ENCODE measurements at places on chromosomes 6 and 20.

GRCh38 chr6:41922154-41922553 lies 855 bp downstream of the BYSL start:
- DNase-seq, result no peak

GRCh38 chr20:50093240-50093639 lies 19.7 kb downstream of the UBE2V1 start:
- DNase-seq, result no peak

GRCh38 chr6:132648356-132648755 lies 10.6 kb downstream of the TAAR1 start:
- no peak for DNase-seq

- no peak for DNase-seq
Measured at GRCh38 chr6:4374216-4374615, 238.8 kb upstream of the ECI2 start.

- DNase-seq, result no peak
Measured at GRCh38 chr20:49408509-49409104, 73.9 kb downstream of the KCNB1 start.

DNA sequence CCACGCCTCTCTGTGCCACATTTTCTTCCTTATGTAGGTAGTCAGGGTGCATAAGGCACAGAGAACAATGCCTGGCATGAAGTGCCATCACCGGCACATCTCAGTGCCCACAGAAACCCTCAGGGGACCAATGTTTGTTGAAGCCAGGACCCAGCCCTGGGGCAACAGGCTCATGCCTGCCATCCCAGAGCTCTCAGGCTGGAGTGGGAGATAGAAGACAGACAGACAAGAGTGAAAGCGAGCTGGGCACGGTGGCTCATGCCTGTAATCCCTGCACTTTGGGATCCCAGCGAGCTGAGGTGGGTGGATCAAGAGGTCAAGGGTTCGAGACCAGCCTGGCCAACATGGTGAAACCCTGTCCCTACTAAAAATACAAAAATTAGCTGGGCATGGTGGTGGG lies 13.5 kb downstream of the EFCAB8 start:
- no peak for DNase-seq

- no peak for DNase-seq
Measured at GRCh38 chr6:20572940-20573339, 38.7 kb downstream of the CDKAL1 start.

- DNase-seq, result peak; percentile 74
Measured at GRCh38 chr6:145815309-145816274, 997 bp upstream of the FBXO30 start.

GRCh38 chr6:109121411-109121810 lies 26.1 kb downstream of the CEP57L1 start:
- no peak for DNase-seq

- DNase-seq, result no peak
Measured at GRCh38 chr6:5068153-5068751, 16.9 kb upstream of the PPP1R3G start.

DNA sequence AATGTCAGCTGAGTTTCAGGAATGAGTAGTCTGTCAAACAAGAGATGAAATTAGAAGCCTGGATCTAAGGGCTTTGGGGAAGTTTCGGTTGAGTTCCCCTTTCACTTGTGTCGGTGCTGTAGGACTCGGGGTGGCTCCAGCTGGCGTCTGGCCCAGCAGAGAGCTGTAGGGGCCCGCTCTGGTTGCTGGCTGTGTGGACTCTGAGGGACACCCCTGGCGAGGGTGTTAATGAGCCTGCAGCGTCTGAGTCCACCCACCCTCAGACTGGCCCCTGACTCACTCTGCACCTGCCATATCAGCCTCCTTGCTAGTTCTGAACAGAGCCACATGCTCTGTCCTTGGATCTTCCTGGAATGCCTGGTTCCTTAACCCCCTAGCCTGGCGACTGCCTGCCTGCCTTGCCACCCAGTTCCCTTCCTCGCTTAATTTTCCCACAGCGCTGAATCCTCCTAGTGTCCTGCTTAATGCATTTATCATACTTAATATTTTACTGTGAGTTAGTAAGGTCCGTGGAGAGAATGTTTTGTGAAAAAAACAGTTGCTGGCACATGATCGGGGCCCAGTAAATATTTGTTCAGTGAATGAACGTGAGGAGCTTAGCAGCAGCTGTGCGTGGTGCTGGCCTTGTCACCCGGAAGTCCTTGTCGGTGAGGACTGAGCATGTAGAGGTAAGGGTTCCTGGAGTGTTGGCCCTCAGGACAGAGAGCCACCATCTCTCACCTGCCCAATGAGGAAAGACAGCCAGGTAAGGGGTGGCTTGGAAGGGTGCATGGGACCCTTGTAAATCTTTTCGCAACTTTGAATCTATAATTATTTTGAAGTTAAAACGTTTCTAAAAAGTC lies 1.6 kb downstream of the DNAJC5 start:
- no peak for DNase-seq

DNA sequence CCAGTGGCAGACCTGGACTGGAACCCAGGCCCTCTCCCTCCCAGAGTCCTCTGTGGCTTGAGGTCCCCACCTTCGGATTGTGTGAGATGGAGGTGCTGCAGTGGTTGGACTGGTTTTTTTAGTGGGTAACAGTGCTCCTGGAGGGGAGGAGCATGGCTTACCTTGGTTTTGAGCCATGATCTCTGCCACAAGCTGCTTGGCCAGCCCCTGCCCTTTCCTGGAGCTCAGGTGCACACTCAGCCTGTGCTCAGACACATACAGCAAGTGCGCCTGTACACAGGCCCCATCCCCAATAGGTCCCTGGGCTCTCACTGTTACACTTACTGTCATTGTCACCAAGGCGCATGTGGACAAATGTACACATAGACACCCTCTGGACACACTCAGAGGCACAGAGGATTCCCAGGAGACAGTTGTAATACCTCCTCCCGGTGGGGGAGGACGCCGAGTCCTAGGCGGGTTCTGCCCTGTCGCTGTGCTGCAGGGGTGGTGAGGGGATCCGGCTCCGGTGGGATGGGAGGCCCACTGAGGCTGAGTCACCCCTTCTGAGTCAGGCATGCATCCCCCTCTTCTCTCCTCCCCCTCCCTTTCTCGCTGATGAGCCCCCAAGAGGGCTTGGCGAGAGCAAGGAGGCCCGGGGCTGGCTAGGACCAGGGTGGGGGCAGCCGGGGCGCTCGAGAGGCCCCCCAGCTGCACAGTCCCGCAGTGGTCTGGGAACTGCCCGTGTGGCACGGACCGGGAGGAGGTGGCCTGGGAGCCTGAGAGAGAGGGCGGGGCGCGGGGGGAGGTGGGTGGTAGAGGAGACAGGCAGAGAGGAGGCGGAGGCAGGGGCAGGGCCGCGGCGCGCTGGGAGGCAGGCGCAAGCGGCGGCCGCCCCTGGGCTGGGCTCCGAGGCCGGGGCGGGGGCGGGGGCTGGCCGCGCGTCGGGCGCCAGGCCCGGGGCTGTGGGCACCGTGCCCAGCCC lies 522 bp upstream of the EPB41L1 start:
- peak; percentile 98 for DNase-seq

DNA sequence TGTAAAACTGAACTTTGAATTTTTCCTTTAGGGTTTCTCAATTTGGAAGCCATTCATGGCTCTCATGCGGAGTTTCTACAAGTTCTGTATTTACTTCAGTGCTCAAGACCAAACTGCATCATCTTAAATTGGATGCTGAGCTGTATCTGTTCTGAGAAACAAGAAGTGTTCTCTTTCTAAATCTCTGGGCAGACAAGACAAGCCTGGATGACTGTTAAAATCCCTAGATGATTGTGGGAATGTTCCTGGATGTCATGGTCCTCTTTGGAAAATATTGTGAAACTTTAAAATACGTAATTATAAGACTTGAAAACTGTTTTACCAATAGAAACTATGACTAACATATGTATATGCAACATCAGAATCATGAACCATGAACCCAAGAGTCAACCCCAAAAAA lies 6.2 kb upstream of the GCM1 start:
- DNase-seq, result no peak

DNA sequence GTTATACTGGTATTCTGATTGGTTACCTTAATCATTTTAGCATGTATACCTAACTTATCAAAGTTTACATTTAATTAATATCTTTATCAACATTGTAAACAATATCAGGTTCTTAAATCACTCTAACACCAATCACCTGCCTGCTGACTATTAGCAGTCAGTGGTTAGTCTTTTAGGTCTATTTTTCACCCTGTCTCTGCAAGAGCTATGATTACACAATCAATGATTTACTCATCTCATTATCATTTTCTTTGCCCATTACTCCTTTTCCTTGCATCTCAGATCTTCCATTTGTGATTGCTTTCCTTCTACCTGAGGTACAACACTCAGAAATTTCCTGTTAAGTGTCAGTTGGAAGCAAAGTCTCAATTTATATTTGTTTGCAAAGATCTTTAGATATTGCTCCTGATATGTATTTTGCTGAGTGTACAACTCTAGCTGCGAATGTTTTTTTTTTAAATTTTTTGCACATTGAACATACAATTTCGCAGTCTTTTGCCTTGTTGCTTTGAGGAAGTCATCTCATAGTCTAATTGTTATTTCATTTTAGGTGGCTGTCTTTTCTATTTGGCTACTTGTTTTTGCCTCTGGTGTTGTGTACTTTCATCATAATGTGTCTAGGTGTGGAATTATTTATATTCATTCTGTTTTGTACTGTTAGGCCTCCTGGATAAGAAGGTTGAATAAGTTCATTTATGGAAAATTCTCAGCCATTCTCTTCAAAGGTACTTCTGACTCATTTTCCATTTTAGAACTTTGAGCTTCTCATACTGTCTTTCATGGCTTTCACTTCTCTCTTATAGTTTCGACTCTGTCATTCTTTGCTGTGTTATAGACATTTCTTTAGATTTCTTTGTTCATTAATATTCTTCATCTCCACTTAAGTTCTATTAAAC lies 104.9 kb upstream of the CEP162 start:
- no peak for DNase-seq

GRCh38 chr6:125169058-125169457 lies 15.5 kb downstream of the TPD52L1 start:
- no peak for DNase-seq

DNA sequence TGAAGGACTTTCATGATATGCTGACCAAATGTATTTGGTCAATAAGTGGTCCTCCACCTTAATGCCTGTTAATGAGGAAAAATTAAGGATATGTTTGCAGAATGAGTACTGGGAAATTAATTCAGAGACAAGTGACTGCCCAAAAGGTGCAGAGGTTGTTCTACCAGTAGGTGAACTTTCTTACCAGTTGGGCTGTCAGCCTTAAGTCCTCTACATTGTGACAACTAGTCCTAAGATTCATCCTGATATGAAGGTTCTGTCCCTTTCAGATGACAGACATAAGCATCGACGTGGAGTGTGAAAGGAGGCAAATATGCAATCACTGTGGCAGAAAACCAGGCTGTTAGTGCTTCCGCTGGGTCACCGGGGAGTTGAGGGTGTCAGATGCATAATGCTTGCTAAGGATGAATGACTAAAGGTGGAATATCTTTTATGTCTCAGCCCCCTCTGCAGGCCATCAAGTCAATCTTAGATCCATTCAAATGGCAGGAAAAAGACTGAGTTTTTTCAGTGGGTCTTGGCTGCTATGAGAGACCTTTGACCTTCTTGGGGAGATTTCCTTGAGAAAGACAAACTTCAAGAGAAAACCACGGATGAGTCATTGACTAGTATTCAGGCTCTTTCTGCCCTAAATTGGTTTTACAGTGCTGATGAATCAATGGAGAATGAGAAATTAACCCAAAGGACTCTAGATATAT lies 226.0 kb downstream of the TPBG start:
- DNase-seq, result peak; percentile 20

DNA sequence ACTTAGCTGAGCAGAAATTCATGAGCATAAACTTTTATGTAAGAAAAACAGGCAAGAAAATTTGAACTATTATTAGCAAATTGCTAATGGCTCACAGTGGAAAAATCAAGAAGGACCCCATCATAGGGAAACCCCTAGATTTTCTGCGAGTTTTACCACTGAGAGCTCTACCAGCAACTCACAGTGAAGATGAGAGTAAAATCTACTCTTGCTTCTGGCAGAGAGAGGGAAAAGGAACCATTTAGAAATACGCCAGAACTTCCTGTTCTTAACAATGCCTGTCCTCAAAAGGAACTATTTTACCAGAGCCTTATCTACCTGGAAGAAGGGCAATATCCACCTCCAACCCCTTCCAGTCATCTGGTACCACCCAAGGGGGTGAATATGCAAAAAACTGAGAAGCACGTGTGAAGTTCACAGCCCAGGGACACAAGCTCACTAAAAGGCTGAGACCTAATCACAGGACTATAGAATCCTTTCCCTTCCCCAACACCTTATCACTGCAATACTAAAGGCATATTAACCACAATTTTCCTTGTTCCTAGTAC lies 34.4 kb upstream of the ASF1A start:
- no peak for DNase-seq

DNA sequence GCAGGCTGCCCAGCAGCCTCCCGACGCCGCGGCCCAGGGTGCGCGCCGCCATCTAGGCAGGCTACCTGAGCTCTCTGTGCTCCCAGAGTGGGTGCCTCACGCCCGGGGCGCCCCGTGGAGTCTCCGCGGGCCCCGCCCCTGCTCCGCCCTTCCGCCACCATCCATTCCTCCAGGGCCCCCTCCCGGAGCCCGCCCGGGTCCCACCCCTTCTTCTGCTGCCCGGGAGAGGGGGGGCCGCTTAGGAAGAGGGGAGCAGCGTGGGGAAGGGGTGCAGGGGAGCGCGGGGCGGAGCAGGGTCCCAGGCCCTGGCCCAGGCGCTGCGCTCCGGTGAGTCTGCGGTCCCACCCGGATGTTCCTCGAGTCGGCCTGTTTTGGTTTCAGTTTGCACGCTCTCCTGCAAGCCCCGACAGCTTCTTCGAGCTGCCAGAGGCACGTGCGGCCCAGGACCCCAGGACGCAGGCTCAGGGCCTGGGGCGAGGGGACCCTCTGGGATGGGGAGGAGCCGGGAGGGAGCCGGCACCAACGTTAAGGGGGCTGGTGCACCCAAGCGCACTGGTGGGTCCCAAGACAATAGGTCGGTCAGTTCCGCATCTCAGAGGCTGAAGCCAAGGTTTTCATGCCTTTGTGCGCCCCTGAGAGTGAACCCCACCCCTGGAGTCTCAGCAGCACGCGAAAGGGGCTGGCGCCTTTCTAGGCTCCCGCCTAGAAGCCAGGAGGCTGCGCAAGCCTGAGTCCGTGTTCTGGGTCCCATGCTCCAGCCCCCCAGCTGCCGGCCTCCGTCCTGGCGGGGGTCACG lies at the start of gene ACSS1:
TSS of gene ACSS1 (minus strand) at position 89 of the 796 bp plus-strand sequence. CDS start at position 52, 37 bp downstream.
- DNase-seq, result peak; percentile 63

- DNase-seq, result no peak
Measured at GRCh38 chr6:6600875-6601274, 12.4 kb downstream of the LY86 start.

GRCh38 chr6:96301781-96302180 lies 219.8 kb upstream of the UFL1 start:
- DNase-seq, result no peak

GRCh38 chr20:32965581-32966373 lies 38.5 kb downstream of the SUN5 start:
- peak; percentile 4 for DNase-seq

DNA sequence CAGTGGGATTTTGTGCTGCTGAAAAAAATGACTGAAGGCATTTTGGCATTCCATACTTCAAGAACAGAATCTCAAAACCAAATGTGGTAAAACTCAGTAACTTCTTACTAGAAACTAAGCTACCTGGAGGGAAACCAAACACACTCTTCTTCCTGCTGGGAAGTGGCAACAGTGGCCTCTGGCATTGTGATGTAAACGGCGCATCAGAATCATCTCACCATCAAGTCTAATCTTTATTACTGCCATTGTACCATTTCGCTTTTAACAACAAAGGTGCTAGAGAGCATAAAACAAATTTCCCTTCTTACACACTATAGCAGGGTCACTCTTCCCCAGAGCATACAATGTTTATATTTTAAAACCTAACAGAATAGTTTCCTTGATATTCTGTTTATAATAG lies 101.6 kb upstream of the CEP162 start:
- DNase-seq, result no peak

Measured in SK-N-SH (cell line).